ENCODE measurements at places on chromosomes 7 and 10.

GRCh38 chr10:110597476-110597875 is 30.0 kb downstream of the SMC3 start:
- DNase-seq, result no peak

DNA sequence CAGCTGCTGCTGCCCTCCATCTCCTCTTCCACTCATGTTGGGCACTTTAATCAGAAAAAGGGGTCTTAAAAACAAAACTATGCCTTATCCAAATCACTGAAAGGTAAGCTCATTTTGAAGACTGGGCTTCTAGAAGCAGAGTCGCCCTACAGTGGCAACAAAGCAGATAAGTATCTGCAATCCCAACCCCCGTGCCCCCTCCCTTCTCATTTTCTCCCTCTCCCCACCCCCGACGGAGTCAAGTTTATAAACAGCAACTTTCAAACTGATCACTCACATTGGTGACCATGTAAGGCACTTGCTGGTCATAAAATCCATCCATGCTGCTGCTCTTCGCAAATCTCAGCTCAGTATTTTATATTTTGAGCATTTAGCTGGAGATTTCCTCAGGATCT is 738 bp downstream of the ETV1 start:
- DNase-seq, result peak; percentile 19

- DNase-seq, result no peak
Observed at GRCh38 chr10:58998924-58999713, 177.3 kb upstream of the PHYHIPL start.

DNA sequence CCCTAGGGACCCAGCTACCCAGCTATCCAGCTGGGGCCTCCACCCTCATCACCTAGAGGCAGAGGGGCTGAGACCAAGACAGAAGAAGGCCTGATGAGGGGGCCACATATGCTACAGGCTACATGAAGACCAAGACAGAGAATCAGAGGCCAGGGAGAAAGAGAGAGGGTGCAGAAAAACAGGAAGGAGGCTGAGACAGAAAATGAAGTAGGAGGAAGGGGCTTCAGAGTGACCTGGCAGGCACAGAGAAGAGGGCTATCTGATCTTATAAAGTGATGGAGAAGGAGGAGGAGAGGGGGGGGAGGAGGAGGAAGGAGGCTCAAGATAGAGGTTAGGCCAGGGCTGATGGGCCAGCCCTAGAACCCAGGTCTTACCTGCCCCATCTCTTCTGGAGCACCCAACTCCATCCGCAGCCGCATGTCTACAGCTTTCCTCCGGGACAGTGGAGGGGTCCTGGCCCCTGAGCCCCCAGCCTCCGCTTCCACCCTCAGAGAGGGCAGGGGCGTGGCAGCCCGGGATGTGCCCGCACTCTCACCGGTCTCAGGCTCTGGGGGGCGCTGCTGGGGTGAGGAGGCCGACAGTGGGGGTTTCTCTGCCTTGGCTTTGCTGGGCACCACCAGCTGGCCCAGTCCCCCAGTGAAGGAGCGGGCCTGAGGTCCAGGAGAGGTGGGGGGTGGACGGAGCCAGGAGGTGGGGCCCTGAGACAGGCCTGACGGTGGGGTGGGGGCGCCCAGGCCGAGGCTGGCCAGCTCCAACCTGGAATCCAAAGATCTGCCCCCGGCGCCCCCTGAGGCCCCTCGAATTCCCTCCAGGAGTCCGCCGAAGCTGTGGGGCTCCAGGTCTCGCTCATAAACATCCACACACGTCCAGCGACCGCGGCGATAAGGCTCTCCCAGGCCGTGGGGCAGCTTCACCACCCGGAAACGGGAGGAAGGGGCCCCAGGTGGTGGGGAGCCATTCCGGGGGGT is 1.8 kb downstream of the TSC22D4 start:
- peak; percentile 64 for DNase-seq

- DNase-seq, result peak; percentile 69
Observed at GRCh38 chr7:94655848-94656657, at the start of gene SGCE. Gene SGCE, minus strand, starts transcription at chr7:94656133. Its CDS starts 35 bp downstream, at chr7:94656098.

- no peak for DNase-seq
Observed at GRCh38 chr10:106804992-106805582, 359.4 kb downstream of the SORCS1 start.

GRCh38 chr10:69504576-69505250 is 53.4 kb downstream of the TSPAN15 start:
- DNase-seq, result no peak

DNA sequence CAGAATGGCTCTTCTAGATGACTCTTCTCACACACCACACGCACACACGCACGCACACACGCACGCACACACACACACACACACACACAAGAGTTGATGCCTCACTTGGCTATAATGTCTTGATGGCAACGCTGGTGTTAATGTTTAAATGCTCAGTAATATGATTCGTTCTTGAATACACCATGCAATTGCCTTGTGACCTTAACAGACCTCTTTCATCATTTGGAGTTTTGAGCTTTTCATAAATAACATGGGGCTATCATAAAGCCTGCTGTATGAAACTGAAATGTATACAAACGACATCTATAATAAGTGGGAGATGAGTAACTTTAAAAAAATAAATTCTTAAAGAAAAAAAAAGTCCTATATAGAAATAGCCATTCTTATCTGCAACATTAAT is 8.2 kb downstream of the JCAD start:
- no peak for DNase-seq

- DNase-seq, result no peak
Observed at GRCh38 chr7:39855325-39855674, 94.8 kb upstream of the CDK13 start.

- peak; percentile 80 for DNase-seq
Observed at GRCh38 chr10:45420453-45421192, 46.6 kb downstream of the ALOX5 start.

DNA sequence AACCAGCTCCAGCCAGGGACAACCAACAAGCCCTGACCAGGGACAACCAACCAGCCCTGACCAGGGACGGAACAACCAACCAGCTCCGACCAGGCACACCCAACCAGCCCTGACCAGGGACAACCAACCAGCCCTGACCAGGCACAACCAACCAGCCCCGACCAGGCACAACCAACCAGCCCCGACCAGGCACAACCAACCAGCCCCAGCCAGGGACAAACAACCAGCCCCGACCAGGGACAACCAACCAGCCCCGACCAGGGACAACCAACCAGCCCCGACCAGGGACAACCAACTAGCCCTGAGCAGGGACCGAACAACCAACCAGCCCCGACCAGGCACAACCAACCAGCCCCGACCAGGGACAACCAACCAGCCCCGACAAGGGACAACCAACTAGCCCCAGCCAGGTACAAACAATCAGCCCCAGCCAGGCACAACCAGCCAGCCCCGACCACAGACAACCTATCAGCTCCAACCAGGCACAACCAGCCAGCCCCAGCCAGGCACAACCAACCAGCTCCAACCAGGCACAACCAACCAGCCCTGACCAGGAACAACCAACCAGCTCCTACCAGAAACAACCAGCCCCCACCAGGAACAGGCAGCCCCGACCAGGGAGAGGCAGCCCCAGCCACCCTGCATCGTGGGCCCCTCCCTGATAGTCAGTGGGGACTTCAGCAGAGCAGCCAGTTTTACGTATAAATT is 56.4 kb downstream of the PROSER2 start:
- DNase-seq, result no peak

- DNase-seq, result no peak
Observed at GRCh38 chr7:127177156-127177555, 75.6 kb downstream of the GRM8 start.

DNA sequence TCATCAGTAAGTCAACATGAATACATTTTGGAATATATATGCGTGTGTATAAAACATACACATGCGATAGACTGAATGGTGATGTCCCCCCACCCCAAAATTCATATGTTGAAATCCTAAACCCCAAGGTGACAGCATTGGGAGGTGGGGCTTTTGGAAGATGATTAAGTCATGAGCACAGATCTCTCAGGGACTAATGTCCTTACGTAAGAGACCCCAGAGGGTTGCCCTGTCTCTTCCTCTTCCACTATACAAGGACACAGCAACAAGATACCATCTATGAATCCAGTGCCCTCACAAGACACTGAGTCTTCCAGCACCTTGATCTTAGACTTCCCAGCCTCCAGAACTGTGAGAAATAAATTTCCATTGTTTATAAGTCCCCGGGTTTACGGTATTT is 22.5 kb downstream of the DRGX start:
- DNase-seq, result no peak

- DNase-seq, result no peak
Observed at GRCh38 chr10:123622381-123622780, 43.8 kb upstream of the GPR26 start.

Measured in colonic mucosa (tissue), 4 donors.